ENCODE measurements at places on chromosomes 5 and 9. TPM values are rescaled to one million over a fixed set of nuclear protein-coding genes. Genes with fewer than 3 reads are reported as not detected.

PCDHGA3 gene
- 11.8 TPM for total RNA-seq

CTSL gene
- 28.9 TPM for total RNA-seq

EQTN gene
- total RNA-seq = 0.73 TPM

DBH gene
- 0.91 TPM for total RNA-seq

SH3RF2 gene
- 0.09 TPM for total RNA-seq

SH2D3C gene
- total RNA-seq = 8.5 TPM

NPDC1 gene
- total RNA-seq = 24.0 TPM

ZFP2 gene
- 6.4 TPM for total RNA-seq

ZFP37 gene
- total RNA-seq = 17.3 TPM

ANKDD1B gene
- 3.0 TPM for total RNA-seq

TEK gene
- 10.2 TPM for total RNA-seq

PCDHB6 gene
- 3.7 TPM for total RNA-seq

HSPA9 gene
- 138 TPM for total RNA-seq

MAP3K1 gene
- total RNA-seq = 32.1 TPM

C9orf50 gene
- not detected for total RNA-seq

CAPSL gene
- 0.64 TPM for total RNA-seq

LRRC19 gene
- not detected for total RNA-seq

SIT1 gene
- total RNA-seq = not detected

CDX1 gene
- total RNA-seq = not detected

SPOCK1 gene
- 40.5 TPM for total RNA-seq

SLC46A2 gene
- total RNA-seq = 0.73 TPM

NR2F1-AS1 gene
- 70.1 TPM for total RNA-seq

SLC25A2 gene
- 0.36 TPM for total RNA-seq

SAXO1 gene
- under 0.01 TPM for total RNA-seq

Measured in cerebellum (tissue), 4 donors.